CD4-positive, alpha-beta T cell treated with Interferon alpha-2 for 1 hour (primary cell): ENCODE measurements at places on chromosomes 4 and X.

DNA sequence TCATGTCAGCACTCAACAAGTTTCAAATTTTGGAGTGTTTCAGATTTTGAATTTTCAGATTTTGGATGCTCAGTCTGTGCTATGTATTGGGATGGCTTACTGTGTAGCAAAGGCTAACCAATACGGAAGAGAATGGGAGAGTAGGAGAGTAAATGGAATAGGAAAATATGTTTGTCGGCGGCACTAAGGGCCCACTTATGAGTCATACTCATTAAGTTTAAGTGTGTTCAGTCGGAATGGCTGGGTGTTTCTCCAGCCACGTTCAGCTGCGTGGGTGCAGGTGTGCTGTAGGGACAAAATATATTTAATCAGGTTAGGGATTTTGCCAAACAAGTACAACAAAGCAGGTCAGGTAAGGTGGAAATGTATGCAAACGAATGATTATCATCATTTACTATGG is 13.6 kb downstream of the FTHL17 start:
- DNase-seq, result no peak

DNA sequence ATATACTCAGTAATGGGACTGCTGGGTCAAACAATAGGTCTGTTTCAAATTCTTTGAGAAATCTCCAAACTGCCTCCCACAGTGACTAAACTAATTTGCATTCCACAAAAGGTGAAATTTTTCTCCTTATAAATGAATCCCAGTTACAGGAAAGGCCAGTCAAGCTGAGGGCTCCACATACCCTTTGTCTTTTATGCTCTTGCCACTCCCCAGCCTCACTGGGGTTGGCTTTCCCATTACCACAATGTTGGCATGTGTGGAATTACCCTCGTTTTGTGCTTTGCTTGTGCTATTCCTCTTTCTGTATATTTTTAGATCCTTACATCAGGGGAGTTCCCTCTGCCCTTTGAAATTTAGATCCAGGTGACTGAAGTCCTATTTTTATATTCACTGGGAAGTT is 220.2 kb upstream of the LCORL start:
- DNase-seq, result no peak

DNA sequence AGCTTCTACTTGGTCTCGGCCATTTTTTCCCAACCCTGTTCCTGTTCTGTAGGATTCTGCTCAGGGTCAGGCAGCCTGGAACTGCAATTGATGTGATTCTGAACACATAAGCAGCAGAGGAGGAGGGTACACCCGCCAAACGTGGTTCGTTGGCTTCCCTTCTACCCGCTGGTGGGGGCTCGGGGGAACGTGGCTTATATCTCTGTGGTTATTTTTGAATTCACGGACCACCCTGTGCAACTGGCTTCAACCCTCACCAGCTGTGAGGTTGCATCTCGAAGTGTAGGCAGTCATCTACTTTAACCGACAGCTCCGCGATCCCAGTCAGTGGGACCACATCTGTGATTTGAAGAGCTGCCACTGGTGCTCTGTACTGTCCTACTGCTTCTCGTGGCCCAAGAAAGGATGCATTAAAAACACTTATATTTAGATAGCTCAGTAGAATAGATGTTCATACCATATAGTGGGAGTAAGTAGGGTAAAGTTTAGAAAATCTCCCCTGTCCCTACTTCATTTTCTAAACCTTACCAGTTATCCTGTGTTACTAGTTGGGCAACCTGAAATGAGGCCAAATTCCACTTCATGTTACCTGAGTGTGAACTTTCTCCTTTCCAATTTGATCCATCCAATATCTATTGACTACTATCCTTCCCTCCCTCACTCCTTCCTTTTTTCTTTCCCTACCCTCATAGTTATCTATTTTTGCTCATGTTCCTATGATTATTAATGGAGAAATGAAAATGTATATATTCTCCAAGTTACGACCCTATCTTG is 80.4 kb upstream of the BCOR start:
- no peak for DNase-seq

DNA sequence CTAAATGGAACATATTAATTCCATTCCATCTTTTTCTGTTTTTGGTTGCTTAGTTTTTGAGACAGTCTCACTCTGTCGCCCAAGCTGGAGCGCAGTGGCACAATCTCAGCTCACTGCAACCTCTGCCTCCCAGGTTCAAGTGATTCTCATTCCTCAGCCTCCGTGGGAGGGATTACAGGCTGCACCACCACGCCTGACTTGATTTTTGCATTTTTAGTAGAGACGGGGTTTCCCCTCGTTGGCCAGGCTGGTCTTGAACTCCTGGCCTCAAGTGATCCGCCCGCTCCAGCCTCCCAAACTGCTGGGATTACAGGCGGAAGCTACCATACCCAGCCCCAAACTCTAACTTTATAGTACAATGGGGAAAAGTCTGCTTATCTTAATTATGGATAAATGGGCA is 11.2 kb downstream of the HNRNPD start:
- no peak for DNase-seq

- DNase-seq, result no peak
Observed at GRCh38 chr4:48997962-48998361, 11.9 kb downstream of the CWH43 start.

GRCh38 chrX:57915680-57916079 is 5.4 kb upstream of the ZXDA start:
- DNase-seq, result no peak

DNA sequence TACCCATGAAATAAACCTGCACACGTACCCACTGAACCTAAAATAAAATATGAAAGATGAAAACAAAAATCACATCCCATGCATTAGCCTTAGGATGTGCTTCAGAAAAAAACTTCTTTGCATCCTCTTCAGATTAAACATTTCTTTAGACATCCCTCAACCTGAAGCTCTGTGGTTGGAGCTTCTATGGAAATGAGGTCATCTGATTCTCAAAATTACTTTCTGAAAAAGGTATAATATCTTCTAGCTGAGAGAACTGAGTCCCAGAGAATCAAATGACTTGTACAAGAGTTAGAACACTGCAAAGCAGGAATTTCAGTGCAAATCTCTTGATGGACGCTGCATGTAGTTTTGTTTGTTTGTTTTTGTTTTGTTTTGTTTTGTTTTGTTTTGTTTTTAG is 19.1 kb upstream of the ANTXR2 start:
- no peak for DNase-seq

GRCh38 chr4:31080887-31081286 is 360.7 kb downstream of the PCDH7 start:
- no peak for DNase-seq

DNA sequence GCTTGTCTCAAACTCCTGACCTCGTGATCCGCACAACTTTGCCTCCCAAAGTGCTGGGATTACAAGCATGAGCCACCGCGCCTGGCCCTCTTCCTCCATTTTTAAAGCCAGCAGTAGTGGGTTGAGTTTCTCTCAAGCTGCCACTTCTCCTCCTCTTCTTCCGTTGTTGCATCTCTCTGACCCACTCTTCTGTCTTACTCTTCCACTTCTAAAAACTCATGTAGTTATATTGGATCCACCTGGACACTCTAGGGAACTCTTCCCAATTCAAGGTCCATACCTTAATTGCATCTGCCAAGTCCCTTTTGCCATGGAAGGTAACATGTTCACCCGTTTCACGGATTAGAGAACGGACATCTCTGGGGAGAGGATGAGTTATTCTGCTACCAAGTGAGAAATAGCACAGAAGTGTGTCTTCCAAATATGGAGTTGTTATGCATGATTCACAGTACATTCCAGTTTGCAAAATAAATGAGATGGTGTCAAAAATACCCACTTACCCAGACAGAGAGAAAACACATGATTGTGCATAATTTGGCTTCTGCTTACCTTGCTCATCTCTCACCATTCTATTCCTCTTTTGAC is 51.8 kb downstream of the GBA3 start:
- DNase-seq, result no peak

GRCh38 chr4:162791226-162791625 is 375.5 kb downstream of the NAF1 start:
- no peak for DNase-seq

GRCh38 chr4:48498895-48499294 is 8.8 kb downstream of the ZAR1 start:
- no peak for DNase-seq

DNA sequence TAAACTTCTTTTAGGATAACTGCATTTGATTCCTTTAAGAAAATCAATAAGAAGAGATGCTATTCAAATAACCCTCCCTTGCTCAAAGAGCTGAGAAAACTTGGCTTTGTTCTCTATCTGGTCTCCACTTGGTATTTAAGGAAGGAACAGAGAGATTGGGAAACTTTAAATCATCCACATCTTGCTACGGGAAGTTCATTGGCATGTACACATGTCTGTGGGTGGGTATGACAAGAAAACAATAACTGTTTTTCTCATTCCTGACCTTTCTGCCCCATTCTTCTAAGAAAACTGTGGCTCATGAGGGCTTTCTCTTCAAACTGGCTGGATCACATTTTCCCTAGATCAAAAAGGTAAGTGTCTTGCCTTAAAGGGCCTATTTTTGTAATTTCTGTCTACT is 6.0 kb downstream of the SEL1L3 start:
- no peak for DNase-seq

- DNase-seq, result no peak
Observed at GRCh38 chr4:184281231-184282139, 63.8 kb upstream of the ENPP6 start.

GRCh38 chr4:110527156-110527555 is 51.2 kb downstream of the ENPEP start:
- peak; percentile 43 for DNase-seq

- DNase-seq, result no peak
Observed at GRCh38 chr4:92520563-92520962, 216.8 kb downstream of the GRID2 start.

DNA sequence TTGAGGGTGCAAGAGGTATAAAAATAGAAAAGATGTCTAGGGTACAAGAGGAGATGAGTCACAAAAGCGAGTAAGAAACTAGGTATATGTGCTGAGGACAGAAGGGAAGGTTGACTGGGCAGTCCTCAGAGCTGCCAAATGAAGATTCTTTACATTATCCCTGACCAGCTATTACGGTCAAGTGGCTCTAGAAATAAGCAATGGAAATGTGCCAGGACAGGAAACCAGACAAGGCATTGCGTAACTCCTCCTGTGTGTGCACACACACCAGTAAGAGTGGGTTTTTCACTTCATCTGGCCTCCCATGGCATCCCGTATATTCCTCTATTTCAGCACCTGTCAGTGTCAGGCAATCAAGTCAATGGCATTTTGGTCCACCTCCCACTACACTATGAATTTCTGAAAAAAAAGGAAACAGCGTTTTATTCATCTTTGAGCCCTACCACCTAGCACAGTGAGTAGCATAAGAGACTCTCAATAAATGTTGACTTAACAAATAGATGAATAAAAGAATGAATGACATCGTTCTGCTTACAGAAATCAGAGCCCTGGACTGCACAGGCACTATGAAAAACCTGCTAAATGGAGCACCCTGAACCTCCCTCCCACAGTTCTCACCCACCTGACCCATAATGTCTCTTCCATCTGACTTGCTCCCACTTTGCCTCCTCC is 62.6 kb upstream of the KLF3 start:
- no peak for DNase-seq

GRCh38 chr4:10697086-10697485 is 12.5 kb upstream of the CLNK start:
- DNase-seq, result no peak

DNA sequence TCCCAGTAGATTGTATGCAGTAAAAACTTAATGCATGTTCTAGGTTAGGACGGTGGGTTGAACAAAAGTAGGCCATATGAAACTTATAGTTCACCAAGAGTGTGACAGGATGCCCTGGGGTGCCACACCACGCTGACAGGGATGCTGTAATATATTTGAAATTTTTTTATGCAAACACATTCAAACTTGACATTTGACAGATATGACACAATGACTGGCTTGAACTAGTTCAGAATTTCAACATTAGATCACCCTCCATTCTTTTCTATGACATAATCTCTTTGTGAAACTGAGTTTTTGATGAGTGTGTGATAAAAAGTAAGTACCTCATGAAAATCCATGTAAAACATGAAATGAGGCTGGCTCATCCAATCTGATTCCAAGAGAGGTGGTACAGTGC is 198.4 kb downstream of the PALLD start:
- DNase-seq, result no peak

- DNase-seq, result no peak
Observed at GRCh38 chr4:41189076-41189475, 25.3 kb downstream of the APBB2 start.

DNA sequence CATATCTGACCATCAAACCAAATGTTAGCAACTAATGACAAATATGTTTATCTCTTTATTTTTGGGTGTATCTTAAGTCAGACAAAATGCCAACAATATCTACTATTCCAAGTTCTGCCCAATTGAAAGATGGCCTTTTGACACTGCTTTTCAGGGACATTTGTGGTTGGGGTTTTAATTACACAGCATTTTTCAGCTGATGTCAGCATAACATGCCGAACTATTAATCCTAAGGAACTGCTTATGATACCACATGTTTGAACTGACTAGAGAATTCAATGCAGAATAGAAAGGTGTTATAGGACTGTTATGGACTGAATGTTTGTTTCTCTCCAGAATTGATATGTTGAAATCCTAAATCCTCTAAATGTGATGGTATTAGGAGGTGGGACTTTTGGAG is 445.1 kb downstream of the TMA16 start:
- no peak for DNase-seq

DNA sequence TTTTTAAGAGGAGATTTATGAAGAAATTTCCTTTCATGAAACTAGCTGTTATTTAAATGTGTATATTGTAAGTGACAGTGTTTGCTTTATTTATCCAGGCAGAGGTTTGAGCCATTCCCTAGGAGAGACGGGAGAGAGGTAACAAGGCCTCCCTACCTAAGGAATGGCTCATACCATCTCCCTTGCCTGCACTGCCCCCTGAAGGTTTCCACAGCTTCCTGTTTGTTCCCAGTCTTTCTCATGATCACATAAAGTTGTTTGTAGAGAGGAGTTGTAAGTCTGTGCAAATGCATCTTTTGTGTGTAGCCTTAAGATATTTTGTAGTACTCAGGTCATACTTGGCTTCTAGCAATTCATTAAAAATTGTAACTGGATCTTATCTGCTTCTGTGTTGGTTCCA is 1504.5 kb upstream of the PCDH10 start:
- no peak for DNase-seq

DNA sequence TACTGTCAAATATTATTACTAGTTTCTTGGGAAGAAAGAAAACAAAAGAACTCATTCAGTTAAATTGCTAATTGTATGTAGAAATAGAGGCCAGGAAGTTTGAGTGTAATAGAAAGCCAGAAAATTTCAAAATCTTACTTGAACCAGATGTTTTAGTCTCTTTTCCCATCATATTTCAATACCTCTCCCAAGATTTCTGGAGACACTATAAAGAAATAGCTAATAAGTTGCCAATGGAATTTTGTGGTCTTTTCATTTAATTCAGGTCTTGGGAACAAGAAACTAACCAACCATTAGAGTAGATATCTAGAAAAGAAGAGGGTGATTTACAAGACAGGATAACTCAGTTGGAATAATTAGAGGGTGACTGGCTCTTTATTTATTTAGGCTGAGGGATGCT is 112.2 kb downstream of the AGTR2 start:
- DNase-seq, result no peak
